G401 (cell line): ENCODE measurements at places on chromosomes 5 and 9. TPM values are rescaled to one million over a fixed set of nuclear protein-coding genes. Genes with fewer than 3 reads are reported as not detected.

SEMA5A gene
- 0.55 and 0.95 TPM in 2 replicates for total RNA-seq

BAAT gene
- total RNA-seq: not detected in 2 replicates

NXNL2 gene
- total RNA-seq: 0.92 and 3.8 TPM in 2 replicates

PPP2CA gene
- total RNA-seq: 304 and 405 TPM in 2 replicates

IL3 gene
- total RNA-seq: not detected in 2 replicates

IFNA21 gene
- not detected in 2 replicates for total RNA-seq

MACROH2A1 gene
- total RNA-seq: 912 and 1,162 TPM in 2 replicates

OR13D1 gene
- not detected in 2 replicates for total RNA-seq

HACD4 gene
- not detected in 2 replicates for total RNA-seq

C9orf50 gene
- not detected in 2 replicates for total RNA-seq

TEX48 gene
- total RNA-seq: not detected in 2 replicates

SOHLH1 gene
- total RNA-seq: not detected in 2 replicates

OBP2B gene
- total RNA-seq: not detected in 2 replicates

GRCh38 chr5:59356813-59357380 lies 536.6 kb downstream of the PDE4D start:
- DNase-seq: no peak

DNA sequence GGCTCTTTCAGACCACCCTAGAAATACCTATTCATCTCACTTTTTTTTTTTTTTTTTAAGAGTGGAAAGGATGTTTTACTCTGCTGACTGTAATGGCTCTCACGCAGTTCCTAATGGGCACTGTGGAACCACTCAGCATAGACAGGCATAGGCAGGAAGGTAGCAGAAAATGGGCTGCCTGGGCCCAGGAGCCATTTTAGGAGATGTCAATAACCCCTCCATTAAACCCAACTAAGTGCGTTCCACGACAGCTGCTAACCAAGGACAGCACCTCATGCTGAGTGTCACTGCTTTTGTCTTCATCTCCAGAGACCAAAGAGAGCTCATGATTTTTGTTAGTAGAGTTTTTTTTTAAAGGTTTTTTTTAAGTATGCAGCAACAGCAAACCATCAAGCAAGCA lies 15.3 kb downstream of the MAP1B start:
- no peak for DNase-seq

DNA sequence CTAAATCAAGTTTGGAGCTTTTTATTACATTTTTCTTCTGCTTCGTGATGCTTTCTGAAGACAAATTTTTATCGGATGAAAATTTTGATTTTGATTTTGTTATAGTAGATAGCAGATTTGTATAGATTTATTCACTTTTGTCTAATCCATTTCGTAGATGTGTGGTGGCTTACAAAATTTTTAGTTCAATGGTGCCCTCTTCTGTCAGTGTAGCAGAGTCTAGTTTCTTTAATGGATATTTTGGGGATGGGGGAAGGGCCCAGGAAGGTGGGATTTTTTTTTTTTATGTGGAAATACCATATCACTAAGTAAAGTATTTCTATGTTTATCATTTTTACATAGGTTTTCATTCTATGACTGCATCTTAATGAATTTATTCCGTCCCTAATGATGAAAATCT lies 259.9 kb upstream of the TARS1 start:
- no peak for DNase-seq

DNA sequence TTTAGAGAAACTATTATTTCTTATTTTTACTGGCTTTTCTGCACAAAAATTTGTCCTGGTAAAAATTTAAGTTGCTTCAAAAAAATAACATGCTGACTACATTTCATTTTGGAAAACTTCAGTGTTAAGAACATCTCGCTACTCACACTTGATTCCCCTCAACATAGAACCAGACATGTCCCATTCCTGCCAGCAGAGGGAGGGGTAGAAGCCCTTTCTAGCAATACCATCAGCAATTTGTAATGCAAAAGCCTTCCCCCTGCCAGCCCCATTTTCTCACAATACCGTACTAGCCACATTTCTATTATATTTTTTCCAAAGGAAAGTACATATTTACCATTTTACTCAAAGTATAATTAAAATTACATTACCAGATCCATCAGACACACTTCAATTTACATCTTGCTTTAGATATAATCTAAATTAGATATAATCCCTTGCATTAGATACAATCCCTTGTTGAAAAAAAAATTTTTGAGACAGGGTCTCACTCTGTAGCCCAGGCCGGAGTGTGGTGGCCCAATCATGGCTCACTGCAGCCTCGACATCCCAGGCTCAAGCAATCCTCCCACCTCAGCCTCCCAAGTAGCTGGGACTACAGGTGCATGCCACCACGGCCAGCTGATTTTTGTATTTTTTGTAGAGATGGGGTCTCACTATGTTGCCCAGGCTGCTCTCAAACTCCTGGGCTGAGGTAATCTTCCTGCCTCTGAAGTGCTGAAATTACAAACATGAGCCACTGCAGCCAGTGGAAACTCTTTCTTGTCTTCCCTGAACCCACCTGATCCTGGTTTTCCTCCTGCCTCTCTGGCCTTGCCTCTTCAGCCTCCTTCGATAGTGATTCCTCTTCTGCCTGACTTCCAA lies 39.6 kb upstream of the IDNK start:
- DNase-seq: peak; percentile 31

DNA sequence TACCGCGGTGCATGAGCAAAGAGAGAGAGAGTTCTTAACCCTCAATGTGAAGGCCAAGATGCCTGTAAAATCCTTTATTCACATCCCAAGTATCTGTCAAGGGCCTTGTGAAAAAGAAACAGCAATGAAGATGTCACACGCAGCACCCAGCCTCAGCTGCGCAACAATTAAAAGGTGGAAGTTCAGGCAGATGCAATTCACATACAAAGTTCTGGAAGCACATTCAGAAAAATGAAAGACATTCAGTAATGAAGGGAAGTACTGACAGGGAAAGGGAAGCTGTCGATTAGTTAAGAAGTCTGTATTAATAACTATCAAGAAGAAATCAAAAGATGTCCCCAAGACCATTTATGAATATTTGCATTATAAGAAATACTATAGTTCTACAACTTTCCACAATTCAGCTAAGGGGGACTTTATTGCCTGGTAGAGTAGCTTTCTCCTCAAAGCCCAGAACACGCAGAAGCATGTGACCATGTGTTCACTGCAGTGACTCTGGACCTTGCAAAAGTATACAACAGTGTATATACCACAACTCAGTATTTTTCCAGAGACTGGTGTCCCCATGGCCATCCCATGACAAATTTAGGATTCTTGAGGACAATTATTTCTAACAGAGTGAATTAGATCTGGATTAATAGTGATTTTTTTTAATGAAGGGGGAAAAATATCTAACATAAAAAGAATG lies 137.5 kb downstream of the CDK5RAP2 start:
- DNase-seq: no peak

- DNase-seq: no peak
These were observed 16.3 kb downstream of the NMRK1 start for GRCh38 chr9:75071530-75072122.

DNA sequence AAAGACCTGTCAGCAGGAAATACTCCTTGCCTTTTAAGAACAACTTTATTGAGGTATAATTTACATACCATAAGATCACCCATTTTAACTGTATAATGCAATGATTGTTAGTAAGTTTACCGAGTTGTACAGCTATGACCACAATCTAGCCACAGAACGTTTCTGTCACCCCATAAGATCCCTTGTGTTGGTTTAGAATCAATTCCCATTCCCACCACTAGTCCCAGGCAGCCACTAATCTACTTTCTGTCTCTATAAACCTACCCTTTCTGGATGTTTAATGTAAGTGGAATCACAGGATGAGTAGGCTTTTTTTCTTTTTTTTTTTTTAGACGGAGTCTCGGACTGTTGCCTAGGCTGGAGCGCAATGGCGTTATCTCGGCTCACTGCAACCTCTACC lies 4.4 kb downstream of the GPR107 start:
- no peak for DNase-seq

- no peak for DNase-seq
These were observed 13.0 kb downstream of the DBH start for GRCh38 chr9:133649194-133649593.

- no peak for DNase-seq
These were observed 140.2 kb downstream of the DNAH5 start for GRCh38 chr5:13804336-13804735.

GRCh38 chr9:35552837-35553236 lies 52.2 kb upstream of the TESK1 start:
- no peak for DNase-seq

DNA sequence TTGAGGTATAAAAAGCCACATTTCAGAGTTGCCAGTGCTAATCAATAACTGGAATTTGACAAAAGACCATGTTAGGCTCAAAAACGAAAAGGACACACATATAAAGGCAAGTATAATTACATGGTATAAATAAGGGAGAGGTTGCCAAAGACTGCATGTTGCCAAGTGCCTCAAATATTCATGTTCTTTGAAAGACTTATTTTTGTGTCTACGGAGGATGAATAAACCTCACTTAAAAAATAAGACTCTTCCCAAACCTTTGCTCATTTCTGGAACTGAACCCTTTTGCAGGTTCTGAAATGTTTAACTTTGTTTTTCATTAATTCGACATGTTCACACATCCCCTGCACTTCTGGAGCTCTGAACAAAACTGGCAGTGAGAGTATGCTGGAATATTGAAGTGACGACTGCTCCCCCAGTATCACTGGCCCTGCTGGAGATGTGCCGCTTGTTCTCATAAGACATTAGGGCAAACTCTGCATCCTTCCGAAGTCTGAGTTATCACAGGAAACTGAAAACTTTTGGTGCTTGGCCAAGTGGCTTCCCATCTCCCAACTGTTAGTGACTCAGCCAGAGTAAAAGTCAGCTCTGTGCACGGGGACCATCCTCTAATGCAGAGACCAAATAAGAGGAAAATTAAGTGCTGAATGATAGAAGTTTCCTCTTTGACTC lies 336.8 kb downstream of the GLIS3 start:
- DNase-seq: peak; percentile 29

DNA sequence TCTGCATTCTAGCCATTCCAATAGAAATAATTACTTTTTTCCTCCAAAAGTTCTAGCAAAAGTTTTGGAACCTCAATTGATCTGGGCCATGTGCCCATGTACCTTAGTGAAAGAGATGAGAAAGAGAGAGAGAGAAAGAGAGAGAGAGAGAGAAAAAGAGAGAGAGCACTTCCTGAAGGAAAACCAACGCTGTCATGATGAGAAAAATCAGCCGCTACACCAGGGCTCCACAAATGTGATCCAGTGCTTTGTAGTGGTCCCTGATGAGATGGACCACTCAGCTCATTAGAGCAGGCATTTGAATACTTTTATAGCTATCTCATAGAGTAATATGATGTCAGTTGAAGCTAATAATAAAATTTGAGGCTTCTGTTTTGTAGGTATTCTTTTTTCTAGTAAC lies 7.7 kb upstream of the GAS1 start:
- DNase-seq: no peak

- DNase-seq: no peak
These were observed 57.5 kb downstream of the HMGCS1 start for GRCh38 chr5:43255704-43256103.

DNA sequence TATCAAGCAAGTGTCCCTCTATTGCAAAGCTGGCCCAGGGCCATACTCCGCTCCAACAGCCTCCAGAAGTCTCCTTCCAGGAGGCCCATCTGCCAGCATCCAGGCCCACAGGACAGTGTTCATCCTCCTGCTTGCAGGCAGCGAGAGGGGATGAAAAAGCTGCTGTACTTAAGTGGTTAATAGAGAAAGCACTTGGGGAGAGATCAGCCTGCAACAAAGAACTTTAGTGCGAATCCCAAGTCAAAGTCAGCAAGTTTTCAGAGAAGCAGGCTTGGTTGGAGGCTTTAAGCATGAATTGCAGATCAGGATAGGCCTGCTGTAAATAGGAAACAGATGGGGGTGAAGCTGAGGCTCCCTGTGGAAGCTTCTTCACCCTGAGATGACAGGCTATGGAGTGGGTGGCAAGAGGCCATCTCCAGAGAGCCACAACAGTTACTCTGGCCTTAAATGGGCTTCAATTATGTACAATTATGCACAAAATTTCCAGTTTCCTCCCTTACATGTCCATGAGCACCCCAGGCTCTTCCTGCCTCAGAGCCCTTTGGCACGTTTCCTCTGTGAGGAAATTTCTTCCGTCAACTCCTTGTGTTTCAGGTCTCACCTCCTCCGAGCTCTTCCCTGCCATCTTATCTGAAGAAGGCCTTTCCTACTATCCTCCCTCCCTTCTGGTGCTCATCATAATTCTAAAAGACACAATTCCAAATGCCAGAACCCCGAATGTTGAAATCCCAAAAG lies 98.0 kb upstream of the NR3C1 start:
- peak; percentile 83 for DNase-seq

DNA sequence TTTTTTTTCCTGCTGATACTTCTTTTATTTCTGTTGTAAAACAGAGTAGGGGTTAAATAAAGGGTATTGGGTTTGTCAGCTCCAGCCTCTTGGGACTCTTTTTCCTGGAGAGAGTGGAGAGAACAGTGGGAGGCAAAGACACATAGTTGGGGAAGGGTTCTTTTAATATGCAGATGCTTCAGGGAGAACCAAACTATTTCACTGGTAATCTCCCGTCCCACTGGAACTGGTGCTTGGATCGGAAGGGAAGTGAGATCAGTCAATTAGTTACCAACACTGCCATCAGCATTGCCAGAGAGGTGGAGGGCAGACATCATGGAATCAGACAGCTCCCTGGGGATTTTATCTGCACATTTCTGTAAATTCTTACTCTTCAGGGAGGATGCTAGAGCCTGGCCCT lies 47.6 kb upstream of the ELOVL7 start:
- no peak for DNase-seq

DNA sequence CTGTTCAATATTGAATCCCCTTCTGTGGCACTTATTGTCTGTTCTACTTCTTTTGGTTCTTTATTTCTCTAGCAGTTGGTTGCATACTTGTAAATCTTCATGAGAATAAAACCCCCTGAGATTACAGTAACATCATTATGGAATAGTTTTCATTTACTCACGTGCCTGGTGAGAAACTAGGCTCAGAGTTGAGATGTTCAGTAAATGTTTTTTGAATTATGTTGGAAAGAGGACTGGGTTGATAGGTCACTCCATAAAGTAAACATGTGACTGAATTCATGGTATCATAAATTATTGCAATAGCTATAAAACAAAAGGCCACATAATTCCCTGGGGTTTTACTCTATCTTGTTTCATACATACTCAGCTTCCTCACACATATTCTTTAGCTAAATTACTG lies 174.2 kb upstream of the C9orf72 start:
- no peak for DNase-seq

- no peak for DNase-seq
These were observed 24.8 kb downstream of the MORN5 start for GRCh38 chr9:122184551-122184950.

GRCh38 chr5:125293726-125294125 lies 547.3 kb upstream of the ZNF608 start:
- no peak for DNase-seq

DNA sequence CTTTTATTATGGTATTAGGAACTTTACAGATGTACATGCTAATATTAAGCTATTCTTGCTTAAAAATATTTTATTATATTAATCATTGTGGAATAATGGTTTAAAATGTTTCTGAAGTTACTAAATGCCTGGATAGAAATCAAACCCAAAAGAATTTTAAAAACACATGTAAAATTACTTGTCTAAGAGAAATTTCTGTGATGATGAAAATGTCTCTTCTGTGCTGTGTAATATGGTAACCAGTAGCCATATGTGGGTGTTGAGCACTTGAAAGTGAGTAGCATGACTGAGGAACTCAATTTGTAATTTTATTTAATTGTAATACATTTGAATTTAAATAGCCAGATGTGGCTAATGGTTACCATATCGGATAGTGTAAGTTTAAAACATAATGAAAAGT lies 66.7 kb upstream of the HSPB3 start:
- DNase-seq: no peak
